ENCODE measurements at places on chromosomes 6 and 20. TPM values are rescaled to one million over a fixed set of nuclear protein-coding genes. Genes with fewer than 3 reads are reported as not detected.

GRCh38 chr6:129104131-129104530, 221.2 kb downstream of the LAMA2 start:
- DNase-seq = no peak

GRCh38 chr20:58876437-58876836, 23.9 kb downstream of the GNAS start:
- no peak for DNase-seq

DNA sequence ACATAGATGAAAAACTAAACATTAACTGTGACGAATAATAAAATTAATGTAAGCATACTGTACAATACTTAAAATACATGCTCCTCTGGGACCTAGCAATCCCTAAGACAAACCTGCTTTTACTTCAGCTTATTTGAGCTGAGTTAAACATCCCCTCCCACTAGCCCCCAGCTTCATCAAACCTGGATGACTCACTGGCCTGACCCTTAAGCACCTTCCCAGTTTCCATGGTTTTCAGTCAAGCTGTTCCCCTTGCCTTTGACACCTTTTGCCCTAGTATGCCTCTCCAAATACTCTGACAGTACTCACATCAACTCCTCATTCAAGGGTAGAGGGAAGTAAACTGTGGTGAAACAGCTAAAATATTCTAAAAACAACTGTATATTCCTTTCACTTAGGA, 4.2 kb downstream of the ELOVL4 start:
- DNase-seq = no peak

Gene STMND1
- not detected for total RNA-seq

Gene HEY2
- total RNA-seq = not detected

Gene TBX18
- 35.3 TPM for total RNA-seq

Measured in endothelial cell of umbilical vein (primary cell).